ENCODE measurements at places on chromosomes 5 and 9.

- no peak for DNase-seq
Observed at GRCh38 chr9:129761901-129762369, 9.1 kb upstream of the PTGES start.

DNA sequence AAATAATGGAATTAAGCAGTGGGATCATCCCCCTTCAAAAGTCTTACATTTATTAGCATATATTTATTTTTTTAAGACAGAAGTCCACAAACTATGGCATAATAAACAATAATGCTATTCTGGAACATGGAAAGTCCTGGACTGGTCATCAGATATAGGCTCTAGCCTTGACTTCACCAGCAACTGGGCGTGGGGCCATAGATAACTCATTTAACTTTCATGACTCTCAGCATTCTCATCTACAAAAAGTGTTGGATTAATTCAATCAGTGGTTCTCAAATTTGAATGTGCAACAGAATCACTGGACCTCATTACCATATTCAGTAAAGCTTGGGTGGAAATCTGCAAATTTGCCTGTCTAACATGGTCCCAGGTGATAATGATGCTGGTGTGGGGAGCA, 253.8 kb downstream of the FBXL7 start:
- DNase-seq, result no peak

DNA sequence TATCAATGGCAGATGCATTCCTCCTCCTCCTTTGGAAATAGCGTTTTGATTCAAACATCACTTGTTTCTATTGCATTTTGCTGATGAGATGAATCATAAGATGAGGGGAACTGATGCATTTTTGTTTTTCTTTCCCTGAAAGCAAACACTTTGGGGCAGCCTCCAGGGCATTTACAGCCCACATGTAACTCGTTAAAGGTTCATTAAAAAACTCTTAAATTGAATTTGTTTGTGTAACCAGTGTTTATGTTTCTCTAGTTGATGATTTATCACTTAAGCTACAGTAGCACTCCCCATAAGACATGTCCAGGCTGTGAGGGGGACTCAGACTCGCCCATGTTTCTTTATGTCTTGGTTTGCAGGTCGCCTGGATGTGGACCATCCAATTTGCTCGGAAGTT, 246.1 kb upstream of the ANKH start:
- no peak for DNase-seq

- DNase-seq, result no peak
Observed at GRCh38 chr9:137365056-137365455, 57.9 kb downstream of the EXD3 start.

DNA sequence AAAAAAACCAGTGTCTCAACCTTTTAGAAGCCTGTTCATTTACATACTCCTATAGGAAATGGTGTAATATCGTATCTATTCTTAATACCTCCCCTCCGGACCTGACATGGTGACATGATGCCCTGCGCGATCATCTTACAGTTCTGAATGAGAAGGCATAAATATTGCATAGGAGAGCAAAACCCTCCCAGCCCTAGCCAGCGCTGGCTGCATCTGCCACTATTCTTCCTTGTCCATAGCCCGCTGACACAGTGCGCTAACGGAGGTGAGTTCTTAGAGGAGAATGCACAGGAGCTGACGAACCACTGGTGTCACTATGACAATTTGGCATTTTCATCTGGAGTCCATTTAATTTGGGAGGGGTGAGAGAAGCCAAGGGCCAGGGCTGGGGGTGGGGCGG, 290.1 kb downstream of the EFNA5 start:
- no peak for DNase-seq

DNA sequence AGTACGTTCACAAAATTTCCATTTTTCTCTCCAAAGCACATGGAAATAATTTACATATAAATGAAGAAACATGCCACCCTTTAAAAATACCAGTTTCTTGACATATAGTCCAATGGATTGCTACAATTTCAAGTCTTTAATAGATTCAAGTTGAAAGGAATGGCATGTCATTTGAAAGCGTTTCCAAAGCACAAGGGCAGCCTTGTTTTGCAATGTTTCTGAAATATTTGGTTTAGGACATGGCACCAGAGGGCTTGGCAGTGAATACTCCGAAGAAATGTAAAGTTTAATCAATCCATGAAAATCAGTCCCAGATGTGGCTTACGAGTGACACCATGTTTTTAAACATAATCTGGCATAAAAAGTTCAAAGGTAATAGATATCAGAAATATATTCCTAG, 333.7 kb downstream of the PDE4D start:
- no peak for DNase-seq

All from stimulated activated CD8-positive, alpha-beta memory T cell treated with anti-CD3 and anti-CD28 coated beads, Interleukin-15, amount 100 ng/mL, for 4 hours (primary cell).